Hindlimb muscle (tissue), 1 donor: ENCODE measurements at places on chromosomes 11 and 22.

DNA sequence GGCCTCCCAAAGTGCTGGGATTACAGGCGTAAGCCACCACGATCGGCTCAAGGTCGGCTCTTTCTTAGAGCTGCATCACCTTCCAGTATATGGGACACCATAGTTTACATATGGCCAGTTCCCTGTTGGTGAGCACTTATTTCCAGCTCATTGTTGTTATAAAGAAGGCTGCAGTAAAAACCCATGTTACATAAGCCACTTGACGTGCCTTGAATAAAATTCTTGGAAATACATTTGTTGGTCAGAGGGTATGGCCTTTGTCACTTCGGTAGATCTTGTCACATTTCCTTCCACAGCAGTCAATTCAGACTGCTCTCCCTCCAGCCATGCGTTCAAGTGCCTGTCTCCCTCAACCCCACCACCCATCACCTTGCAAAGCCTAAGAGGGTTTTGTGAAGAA is 92.9 kb downstream of the PRR5L start:
- no peak for DNase-seq

DNA sequence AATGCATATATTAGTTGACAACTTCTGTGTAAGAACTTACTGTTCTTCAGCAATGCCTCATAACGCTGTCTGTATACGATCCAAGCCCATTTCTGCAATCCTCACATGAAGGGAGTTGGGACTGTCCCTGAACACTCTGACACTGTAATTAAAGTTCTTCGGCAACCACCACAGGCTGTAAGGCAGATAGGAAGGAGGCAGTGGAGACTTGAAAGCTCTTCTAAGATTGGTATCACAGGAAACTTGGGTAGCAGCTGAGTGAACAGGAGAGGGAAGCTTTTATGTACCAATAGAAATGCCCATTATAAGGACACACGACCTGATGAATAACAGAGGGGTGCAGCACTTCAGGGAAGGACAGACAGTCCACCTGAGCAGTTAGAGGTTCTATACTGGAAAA is 12.0 kb upstream of the GAB2 start:
- no peak for DNase-seq

DNA sequence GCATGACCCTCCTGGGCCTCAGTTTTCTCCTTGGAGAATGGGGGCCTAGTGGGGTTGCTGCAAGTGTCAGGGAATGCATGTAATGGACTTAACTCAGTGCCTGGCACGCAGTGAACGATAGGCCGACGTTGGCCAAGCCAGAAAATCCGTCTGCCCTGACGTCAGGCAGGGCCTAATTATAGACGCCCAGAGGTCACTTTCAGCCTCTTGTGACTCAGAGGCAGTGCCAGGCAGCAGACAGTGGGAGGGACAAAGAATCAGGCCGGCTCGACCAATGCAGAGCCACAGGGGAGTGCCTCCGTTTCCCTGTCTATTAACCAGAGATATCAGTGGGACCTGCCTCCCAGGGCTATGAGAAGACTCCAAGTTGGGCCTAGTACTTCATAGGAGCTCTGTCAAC is 115.0 kb downstream of the MN1 start:
- DNase-seq = no peak

DNA sequence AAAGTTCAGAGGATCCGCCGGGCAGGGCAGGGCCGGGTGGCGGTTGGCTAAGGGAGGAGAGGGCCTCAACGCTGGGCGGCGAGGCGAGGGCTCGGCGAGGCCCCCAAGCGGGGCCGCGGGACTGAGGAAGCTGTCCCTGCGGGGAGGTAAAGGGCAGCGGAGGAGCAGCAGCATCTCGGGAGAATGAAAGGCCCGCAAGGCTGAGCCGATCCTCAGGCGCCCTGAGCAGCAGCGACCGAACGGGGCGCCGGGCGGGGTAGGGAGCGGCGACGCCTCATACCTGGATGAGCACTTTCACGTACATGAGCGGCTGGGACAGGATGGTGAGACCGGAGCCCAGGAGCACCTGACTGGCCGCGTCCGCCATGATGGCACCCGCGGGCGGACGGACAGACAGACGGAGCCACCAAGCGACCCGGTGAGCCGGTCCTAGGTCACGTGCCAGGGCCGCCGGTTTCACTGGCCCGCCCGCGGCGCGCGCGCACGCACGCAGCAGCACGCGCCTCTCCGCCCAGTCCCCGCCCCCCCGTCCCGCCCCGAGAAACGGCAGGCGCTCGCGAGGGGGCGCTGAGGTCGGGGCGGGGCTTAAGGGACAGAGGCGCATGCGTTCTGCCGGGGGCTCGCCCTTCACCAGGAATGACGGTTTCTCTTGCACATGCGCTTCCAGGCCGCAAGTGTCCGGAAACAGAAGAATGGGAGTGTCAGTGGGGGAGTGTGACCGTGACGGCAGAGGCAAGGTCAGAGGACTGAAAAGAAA is at the start of gene MTCH2:
Gene MTCH2 (minus strand): TSS at position 461 of the 757 bp plus-strand sequence. CDS start 94 bp downstream, at position 367.
- DNase-seq = peak; percentile 99

DNA sequence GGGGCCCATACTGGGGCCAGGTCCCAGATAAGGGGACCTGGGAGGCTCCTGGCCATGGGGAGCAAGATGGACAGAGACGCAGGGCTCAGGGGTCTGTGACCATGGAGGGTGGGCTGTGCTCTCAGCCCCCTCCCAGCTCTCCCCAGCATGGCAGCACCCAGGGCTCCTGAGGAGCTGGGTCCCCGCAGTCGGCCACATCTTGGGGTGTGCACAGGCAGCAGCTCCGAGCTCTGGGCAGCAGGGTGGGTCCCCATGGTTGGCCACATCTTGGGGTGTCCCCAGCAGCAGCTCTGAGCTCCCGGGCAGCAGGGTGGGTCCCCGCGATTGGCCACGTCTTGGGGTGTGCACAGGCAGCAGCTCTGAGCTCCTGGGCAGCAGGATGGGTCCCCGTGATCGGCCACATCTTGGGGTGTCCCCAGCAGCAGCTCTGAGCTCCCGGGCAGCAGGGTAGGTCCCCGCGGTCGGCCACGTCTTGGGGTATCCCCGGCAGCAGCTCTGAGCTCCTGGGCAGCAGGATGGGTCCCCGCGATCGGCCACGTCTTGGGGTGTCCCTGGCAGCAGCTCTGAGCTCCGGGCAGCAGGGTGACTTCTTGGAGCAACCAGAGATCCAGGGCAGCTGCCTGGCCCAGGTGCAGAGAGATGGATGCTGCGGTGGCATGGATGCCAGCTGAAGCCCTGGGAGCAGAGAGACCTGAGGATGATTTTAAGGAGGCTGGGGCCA is 18.3 kb upstream of the MUC5B start:
- DNase-seq = no peak

- DNase-seq = no peak
Measured at GRCh38 chr11:46102843-46103242, 18.4 kb downstream of the PHF21A start.

- no peak for DNase-seq
Measured at GRCh38 chr22:21624120-21624879, 5.5 kb downstream of the YDJC start.

- DNase-seq = no peak
Measured at GRCh38 chr22:36196254-36197064, 5.2 kb downstream of the APOL4 start.

GRCh38 chr11:70220136-70220535 is 17.0 kb downstream of the FADD start:
- no peak for DNase-seq

DNA sequence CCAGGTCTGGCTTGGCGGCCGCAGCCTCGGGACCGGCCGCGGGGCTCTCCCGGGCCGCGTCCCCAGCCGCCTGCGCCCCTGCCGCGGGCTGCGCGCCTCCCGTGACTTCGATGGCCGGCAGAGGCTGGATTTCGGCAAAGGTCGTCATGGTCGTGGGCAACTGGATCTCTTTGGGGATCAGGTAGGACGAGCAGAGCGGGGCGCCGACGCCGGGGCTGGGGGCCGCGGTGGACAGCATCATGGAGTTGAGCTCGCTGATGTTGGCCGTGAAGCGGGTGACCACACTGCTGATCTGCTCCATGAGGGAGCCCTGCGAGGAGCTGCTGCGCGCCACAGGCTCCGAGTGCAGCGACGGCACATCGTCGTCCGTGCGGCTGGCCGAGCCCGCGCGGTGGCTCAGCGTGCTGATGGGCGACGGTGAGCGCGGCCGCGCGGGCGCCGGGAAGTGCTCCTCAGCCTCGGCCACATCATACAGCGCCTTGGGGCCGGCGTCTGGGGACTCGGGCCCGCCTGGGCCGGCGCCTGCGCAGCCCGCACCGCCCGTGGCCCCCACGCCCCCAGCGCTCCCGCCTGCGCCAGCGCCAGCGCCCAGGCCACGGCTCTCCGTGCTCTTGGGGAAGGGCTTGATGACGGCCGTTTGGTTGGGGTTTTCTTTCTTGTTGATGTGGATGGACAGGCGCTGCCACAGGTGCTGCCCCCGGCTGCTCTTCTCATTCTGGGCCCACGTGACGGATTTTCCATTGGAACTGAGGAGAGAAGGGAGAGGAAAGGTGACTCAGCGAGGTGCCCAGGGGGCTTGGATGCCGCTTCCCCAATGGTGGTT is 171.4 kb upstream of the CTSC start:
- DNase-seq = peak; percentile 46

DNA sequence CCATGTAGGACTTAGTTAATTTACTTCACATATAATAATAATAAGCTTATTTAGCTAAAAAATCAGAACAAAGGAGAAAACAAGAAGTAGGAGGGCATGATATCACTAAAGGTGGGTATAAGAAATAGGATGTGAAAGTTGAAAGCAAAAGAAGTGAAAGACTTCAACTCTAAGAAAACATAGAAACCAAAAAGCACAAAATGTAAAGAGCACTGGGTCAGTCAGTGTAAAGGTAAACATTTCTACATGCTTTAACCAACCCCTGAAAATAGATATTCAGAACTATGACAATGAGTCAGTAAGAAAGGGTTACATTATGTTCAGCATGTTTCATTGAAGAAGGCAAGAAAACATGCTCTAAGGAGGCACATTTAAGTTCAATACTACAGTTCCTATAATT is 298.8 kb downstream of the SWAP70 start:
- DNase-seq = no peak

- DNase-seq = no peak
Measured at GRCh38 chr11:62514151-62514550, 32.5 kb downstream of the AHNAK start.

- DNase-seq = no peak
Measured at GRCh38 chr11:68994161-68994893, 13.5 kb upstream of the MRGPRD start.

- DNase-seq = no peak
Measured at GRCh38 chr11:91470656-91471055, 754.0 kb upstream of the FAT3 start.

DNA sequence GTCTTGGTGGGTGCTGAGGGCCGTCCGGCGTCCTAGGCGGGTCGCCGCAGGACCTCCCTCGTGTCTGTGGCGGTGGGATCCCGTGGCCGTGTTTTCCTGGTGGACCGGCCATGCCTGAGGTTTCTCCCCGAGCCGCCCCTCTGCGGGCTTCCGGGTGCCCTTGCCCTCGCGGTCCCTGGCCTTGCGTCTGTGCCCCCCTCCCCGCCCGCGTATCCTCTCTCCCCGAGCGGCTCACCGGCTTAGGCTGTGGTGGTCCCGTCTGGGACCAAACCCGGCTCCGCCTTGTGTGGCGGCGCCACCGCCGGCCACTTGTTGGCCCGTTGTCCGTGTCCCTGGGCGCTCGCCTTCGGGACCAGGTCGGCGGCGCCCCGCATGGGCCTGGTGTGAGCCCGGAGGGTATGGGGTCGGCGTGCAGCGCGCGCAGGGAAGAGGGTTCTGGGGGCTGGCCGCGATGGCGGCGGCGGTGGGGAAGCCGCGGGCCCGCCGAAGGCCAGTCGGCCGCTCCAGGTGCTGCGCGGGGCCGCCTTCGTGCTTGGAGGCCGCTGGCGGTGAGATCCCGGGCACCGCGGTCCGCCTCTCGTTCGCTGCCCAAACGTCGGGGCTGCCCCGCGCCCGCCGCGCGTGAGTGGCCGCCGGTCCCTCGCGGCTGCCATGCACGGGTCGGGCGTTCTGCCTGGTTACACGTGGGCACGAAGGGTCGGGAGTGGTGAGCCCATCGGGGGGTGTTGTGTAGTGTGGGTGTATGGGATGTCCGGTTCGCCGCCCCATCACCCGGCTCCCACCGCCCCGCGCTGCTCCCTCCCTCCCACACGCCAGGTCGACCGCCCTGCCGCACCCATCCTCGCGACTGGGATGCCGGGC is 3899.1 kb upstream of the OR11H1 start:
- no peak for DNase-seq

- DNase-seq = no peak
Measured at GRCh38 chr11:2222451-2222850, 47.9 kb downstream of the ASCL2 start.

- peak; percentile 6 for DNase-seq
Measured at GRCh38 chr11:76443268-76443980, 1.4 kb upstream of the EMSY start.

- DNase-seq = no peak
Measured at GRCh38 chr11:107009190-107009589, 9.1 kb downstream of the GUCY1A2 start.

- DNase-seq = no peak
Measured at GRCh38 chr22:42920101-42920820, 63.2 kb upstream of the ARFGAP3 start.

DNA sequence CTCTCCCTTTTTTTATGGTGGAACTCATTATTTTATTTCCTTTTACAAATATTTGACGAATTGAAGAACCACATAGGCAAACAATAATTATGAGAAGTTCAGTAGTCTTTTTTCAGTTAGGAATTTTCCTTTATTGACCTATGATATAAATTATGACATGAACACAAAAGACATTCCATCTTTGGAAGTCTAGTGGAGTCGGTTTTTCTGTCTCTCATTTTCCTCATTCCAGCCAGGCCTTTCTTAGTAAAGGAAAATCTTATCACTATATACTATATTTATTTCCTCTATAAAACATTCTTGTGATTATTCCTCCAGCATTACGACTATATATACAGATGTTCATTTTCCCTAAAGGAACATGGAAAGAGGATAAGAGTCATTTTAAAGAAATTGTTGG is 1046.1 kb downstream of the DLG2 start:
- no peak for DNase-seq

- no peak for DNase-seq
Measured at GRCh38 chr11:62857541-62857982, 18.2 kb upstream of the WDR74 start.

- no peak for DNase-seq
Measured at GRCh38 chr22:23688571-23688970, 2.2 kb upstream of the RGL4 start.

- DNase-seq = no peak
Measured at GRCh38 chr11:75811485-75811884, 3.5 kb upstream of the UVRAG start.

DNA sequence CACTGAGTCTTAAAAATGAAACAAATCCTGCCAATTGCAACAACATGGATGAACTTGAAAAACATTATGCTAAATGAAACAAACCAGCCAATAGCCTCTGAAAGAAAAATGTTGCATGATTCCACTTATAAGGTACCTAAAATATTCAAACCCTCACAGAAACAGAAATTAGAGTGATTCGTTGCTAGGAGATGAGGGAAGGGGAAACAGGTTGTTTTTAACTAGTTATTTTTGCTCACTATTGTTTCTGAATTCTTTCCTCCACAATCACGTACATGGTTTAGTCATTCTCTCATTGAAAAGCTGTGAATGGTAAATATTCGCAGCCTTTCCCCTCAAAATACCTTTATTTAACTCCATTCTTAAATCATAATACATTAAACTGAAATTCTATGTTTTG is 14.0 kb upstream of the TYR start:
- no peak for DNase-seq

GRCh38 chr11:7600205-7600775 is 73.0 kb downstream of the CYB5R2 start:
- no peak for DNase-seq
